Activated CD4-positive, alpha-beta T cell treated with anti-CD3 and anti-CD28 coated beads for 48 hours (primary cell): ENCODE measurements at places on chromosomes 4 and X.

- DNase-seq, result no peak
Measured at GRCh38 chr4:81021142-81021944, 9.2 kb upstream of the BMP3 start.

DNA sequence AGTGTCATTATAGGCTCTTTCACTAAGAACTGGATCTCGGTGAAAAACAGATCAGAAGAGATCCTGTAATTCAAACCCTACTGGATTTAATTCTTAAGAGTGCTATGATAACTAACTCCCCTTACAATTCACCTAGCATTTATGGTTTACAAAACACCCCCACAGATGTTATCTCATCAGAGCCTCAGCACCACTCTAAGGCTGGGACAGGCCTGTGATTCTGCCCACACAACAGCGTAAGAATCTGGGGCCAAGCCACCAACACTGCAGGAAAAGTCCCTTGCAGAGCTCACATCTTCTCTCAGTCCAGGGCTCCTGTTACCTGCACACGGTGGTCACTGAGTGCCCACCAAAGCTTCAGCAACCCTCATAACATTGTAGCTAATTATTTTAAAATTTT is 8.9 kb downstream of the MFAP3L start:
- DNase-seq, result no peak

DNA sequence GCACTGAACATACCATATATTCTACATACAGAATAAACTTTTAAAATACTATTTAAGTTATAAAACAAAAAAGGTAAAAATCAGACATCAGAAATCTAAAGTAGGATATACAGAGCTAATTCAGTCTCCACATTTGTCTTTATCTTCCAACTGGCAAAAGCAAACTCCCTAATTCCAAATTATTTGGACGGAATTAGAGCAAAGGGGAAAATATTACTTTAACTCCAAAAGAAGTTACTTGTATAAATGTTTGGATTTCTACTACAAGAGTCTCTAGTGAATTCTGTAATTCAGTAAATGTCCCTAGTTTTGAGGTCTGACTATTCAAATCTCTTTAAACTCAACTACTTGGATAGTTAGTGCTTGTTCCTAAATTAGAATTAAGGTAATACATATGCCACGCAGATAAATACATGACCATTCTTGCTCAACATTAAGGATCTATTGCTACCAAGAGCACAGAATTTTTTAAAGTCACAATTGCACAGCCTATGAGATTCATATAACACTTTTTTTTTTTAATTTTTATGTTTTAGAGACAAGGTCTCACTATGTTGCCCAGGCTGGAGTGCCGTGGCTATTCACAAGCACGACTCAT is 7.3 kb downstream of the ZNF280C start:
- DNase-seq, result no peak

- DNase-seq, result no peak
Measured at GRCh38 chr4:10023806-10024205, 2.5 kb upstream of the SLC2A9 start.

DNA sequence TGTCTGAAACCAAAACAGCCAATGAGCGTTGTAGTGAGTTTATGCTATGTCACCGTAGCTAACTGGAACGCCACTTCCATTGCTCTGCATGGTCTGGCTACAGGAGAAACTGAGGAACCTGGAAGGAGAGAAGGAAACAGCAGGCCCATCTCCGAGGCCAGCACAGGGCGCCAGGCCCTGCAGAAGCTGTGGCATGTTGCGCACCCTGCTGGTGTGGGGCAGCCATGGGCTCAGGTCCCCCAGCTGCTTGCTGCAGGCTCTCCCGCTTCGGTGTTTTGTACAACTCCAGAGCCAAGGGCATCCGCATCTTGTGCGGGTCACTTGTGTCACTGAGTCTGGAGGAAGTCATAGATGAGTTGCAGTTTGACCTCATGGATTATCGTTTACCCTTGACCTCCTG is 89.2 kb downstream of the AFAP1 start:
- no peak for DNase-seq

DNA sequence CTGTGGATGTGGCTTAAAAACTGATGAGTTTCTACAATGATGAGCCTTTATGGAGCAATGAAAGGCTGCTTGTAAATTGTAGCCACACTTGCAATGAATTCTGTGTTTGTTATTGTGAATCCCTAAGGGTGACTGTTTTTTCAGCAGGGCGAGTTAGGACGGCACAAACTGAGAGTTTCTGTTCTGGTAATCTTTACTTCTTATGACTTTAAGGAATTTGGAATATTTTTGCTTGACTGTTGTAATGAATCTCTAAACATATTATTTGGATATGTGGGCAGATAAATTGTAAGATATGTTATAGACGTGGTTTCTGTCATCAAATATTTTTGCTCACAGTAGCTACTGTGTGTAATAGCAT is 22.2 kb downstream of the RBPJ start:
- DNase-seq, result no peak

GRCh38 chrX:3280706-3281105 is 65.7 kb downstream of the MXRA5 start:
- DNase-seq, result no peak

DNA sequence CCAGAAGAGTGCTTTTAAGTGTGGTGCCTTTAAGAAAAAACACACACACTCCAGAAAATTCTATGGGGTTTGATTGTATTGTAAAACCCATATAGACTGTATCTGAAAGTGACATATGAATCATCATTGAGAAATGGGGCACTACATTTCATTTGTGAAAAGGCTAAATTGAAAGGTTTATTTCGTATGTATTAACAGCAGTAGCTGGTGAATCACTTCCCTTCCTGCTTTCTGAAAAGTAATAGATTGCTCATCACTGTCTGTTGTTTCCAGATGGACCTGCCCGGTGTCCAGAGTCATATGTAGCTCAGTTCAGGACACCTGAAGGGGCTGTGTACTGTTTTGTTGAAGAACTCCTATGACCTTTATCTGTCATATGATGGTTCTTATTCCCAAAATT is 28.1 kb upstream of the HPRT1 start:
- DNase-seq, result peak; percentile 4

GRCh38 chrX:1012678-1013300 is 199.7 kb downstream of the CRLF2 start:
- no peak for DNase-seq

- DNase-seq, result no peak
Measured at GRCh38 chr4:70613306-70614183, 15.0 kb upstream of the ENAM start.

- DNase-seq, result no peak
Measured at GRCh38 chr4:186621959-186622553, 66.7 kb upstream of the MTNR1A start.

DNA sequence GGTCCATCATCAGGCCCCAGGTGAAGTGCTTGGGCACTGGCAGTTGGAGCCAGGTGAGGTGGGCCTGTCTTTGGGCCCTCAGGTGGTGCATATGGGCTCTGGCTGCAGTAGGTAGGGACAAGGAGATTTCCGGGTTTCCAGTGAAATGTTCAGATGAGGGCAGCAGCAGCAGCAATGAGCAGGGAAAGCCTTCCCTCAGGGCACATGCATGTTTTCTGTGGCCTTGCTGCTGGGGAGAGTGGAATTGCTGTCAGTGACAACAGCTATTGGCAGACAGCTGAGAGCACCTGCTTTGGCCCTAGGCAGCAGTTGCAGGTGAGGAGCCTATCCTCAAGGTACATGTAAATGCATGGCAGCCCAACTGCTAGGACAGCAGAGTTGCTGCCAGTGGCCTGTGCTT is 58.9 kb upstream of the QRFPR start:
- DNase-seq, result no peak

GRCh38 chr4:52982946-52983340 is 120.8 kb downstream of the RASL11B start:
- DNase-seq, result no peak

DNA sequence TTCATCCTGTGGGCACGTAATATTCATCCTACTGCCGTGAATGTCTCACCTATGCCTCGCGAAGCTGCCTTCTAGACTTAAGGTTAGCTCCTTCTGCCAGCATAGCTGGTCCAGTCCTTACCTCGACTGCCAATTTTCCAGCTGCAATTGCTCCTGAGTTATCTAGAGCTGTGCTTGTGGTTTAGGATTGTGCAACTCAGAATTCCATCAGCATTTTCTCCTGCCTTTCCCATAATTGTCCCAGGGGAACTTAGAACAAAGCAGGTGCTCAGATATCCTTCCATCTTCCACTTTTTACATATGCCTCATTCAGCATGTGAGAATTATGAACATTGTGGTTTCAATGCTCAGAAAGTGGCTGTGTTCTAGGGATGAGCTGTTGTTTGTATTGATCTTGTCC is 131.4 kb upstream of the ADGRL3 start:
- no peak for DNase-seq

DNA sequence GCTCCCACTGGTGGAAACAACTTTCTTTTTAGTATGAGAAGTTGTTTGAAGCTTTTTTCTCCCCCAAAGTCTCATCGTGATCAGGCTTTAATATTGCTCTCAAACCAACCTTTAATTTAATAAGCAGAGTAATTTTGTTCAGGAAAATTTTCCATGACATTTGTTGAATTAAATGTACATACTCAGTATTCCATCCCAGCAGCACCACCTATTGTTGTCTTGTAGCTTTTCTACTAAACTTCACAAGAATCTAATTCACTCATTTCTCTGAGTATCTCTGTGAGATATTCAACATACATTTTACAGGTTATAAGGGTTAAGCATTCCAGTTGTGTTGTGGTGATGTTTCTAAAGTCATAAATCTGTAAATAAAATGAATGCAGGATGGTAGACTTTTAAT is 218.3 kb upstream of the HAND2 start:
- no peak for DNase-seq

- DNase-seq, result no peak
Measured at GRCh38 chr4:85701861-85702321, 226.9 kb downstream of the ARHGAP24 start.

DNA sequence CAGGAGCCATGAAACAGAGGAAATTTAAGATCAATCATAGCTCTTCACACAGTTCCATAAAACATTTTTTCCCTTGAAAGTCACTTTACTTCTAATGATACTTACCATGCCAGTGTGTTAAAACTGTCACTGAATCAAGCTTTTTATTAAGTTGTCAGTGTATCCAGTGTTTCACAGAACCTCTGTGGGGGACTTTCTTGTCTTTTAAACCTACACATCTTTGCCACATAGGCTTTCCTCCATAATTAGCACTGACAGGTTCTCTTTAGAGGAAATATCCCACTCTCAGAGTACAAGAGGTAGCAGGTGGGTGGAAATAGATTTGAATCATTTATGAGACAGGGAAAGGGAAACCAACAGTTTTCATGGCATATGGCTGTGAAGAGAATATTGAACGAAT is 25.8 kb upstream of the DYNLT3 start:
- no peak for DNase-seq

GRCh38 chr4:35166466-35166865 is 1077.8 kb downstream of the ARAP2 start:
- DNase-seq, result no peak

GRCh38 chr4:47704693-47705325 is 133.1 kb downstream of the CORIN start:
- peak; percentile 17 for DNase-seq

- DNase-seq, result peak; percentile 58
Measured at GRCh38 chr4:17447675-17448298, 64.1 kb downstream of the QDPR start.

- DNase-seq, result no peak
Measured at GRCh38 chrX:115952417-115953092, 218.0 kb upstream of the AGTR2 start.

DNA sequence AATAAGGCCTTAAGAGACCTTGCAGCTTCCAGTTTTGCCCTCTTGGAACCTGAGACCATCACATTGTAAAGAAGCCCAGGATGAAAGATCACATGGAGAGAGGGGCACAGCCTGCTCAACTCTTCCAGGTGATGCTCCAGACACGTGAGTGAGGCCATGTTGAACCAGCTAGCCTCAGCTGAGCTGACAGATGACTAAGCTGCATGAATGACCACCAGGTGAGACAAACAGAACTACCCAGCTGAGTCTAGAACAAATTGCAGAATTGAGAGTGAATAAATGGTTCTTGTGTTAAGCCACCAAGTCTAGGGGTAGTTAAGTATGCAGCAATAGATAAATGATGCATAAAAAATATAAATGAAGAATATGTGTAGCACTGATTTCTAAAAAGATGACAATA is 16.8 kb upstream of the GPR82 start:
- DNase-seq, result no peak

DNA sequence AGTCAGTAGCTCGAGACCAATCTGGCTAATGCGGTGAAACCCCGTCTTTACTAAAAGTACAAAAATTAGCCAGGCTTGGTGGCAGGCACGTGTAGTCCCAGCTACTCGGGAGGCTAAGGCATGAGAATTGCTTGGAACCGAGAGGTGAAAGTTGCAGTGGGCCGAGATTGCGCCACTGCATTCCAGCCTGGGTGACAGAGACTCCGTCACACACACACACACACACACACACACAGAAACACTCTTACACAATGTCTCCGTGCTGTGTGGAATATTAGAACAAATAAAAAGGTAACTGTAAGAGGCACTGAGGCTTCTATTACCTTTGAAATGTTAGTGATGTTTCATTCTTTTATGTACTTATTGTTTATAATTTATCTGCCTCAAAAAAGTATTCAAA is 326.6 kb downstream of the GPAT3 start:
- DNase-seq, result no peak

DNA sequence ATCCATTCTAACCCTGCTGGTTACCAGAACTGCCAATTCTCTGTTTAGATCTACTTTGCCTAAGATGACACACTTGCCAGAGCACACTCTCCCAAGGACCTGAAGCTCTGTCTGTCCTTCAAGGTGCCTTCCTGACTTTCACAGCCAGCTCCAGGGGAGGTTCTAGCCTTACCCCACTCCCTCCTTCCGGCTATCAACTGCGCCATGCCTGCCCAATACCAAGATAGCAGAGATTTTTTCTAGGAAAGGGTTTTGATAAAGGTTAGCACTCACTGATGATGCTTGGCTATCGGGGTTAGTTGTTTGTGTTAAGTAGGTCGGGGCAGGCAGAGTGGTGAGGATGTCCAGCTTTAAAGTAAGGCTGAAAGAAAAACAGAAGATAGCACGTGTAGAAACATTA is 14.3 kb downstream of the ALPK1 start:
- no peak for DNase-seq

DNA sequence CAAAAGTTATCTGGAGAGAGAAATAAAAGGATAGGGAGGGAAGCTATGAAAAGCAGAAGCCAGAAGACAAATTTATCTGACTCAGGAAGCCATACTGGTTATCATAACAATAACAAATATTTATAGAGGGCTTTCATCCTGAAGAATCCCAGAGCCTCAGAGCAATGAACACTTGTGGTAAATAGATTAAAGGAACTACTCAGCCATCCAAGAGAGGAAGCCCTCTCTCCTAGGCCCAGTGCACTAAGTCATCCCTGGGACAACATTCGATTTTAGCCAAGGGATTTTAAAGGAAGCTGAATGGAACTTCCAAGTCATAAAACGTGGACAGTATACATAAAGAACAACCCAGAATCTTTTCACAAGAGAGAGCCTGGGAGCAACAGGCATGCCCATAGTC is 76.9 kb downstream of the COL4A6 start:
- DNase-seq, result no peak

GRCh38 chr4:80840396-80840795 is 190.1 kb upstream of the BMP3 start:
- DNase-seq, result no peak

GRCh38 chrX:47361538-47362511 is 8.6 kb upstream of the ZNF157 start:
- peak; percentile 15 for DNase-seq
